ENCODE measurements at places on chromosomes 7 and 10.

GRCh38 chr7:48102530-48102929 lies 13.5 kb downstream of the UPP1 start:
- no peak for DNase-seq

DNA sequence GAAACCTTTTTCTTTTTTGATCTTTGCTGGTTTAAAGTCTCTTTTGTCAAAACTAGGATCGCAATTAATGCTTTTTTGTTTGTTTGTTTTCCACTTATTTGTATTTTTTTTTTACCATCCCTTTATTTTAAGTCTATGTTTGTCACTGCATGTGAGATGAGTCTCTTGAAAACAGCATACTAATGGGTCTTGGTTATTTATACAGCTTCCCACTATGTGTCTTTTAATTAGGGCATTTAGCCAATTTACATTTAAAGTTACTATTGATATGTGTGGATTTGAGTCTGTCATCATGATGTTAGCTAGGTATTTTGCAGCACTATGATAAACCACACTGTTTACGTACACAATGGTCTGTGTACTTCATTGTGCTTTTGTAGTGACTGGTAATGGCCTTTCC lies 34.7 kb upstream of the PPP1R3A start:
- no peak for DNase-seq

DNA sequence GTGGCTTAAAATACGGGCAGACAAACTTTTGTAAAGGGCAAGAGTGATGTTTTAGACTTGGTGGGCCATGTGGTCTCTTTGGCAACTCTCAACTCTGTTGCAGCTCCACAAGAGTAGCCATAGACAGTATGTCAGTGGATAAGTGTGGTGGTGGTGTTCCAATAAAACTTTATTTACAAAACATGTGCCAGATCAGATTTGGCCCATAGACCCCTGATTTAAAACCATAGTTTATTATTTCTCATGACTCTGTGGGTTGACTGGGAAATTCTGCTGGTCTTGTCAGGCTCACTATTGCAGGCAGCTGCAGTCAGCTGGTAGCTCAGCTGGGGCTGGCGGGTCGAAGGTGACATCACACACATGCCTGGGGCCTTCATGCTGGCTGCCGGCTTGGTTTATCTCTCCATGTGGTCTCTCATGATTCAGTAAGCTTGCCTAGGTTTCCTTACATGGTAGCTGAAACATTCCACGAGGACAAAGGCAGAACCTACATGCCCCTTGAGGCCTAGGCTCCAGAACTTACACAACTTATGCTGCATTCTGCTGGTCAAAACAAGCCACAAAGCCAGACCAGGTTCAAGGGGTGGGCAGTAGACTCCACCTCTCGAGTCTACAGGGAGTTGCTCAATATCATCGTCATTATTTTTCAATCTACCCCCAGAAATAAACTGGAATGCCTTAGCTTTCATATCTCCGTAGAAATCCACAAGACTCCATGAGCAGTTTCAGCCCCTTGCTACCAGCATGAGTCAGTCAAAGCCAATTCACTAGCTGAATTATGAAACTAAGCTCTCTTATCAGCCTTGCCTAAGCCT lies 245.7 kb downstream of the WDR11 start:
- DNase-seq: no peak

DNA sequence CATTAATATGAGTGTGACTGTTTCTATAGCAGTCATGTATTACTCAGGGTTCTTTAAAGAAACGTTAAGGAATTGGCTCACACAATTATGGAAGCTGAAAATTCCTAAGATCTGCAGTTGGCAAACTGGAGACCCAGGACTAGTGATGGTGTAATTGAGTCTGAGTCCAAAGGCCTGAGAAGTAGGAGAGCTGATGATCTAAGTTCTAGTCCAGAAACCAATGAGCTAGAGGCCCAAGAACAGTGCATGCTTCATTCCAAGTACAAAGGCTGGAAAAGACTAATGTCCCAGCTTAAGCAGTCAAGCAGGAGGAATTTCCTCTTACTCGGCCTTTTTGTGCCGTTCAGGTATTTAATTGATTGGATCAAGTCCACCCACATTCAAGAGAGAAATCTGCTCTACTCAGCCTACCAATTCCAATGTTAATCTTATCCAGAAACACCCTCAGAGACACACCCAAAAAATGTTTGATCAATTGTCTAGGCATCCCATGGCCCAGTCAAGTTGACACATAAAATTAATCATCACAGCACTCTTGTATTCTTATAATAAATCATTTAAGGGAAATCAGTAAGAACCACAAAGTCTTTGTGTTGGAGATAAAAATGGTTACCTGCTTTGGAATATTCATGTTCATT lies 312.1 kb downstream of the PRKG1 start:
- no peak for DNase-seq

DNA sequence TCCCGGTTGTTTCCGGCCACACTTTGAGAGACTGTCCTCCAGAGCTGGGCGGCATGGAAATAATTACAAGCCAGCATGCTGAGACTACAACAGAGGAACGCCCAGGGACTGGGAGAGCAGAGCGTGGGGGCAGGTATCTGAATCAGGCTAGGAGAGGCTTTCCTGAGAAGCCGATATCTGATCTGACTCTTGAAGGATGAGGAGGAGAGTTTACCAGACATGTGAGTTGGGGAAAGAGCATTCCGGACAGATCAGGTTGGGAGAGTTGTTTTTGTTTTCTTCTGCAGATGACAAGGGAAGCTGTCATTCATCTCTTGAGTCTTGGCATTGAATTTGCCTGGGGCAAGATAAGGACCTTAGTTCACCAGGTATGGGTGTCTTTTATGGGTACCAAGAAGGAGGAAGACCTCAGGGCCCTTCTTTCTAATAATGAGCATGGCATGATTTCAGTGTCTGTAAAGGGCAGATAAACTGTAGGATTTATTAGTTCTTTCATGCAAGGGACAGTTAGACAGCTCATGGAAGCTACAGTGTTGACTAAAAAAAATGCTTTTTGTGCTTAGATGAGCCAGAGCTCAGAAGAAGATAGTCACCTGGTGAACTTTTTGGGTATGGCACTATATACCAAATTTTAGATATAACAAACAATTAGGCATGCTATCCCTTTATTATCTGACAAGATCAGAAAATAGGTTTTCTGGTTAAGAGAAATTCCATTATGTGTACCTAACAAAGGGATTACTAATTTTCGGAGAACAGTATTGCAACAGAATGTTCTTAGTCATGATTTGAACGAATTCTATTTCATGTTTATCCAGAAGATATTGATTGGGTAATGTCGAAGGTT lies 36.2 kb downstream of the WBP1L start:
- no peak for DNase-seq

DNA sequence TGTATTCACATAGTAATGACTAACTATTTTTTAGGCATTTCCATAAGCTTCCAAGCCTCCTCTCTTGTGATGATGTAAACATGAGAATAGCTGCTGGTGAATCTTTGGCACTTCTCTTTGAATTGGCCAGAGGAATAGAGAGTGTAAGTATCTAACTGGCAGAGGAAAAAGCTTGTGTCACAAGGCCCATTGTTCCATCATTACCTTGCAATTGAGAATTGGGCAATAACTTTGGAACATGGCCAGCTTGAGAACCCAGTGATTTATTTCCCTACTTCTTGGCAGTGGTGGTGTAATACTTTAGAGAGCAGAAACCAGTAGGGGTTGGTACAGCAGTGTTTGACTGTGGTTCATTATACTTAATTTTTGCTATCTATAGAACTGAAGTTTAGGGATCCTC lies 12.0 kb downstream of the IFRD1 start:
- no peak for DNase-seq

DNA sequence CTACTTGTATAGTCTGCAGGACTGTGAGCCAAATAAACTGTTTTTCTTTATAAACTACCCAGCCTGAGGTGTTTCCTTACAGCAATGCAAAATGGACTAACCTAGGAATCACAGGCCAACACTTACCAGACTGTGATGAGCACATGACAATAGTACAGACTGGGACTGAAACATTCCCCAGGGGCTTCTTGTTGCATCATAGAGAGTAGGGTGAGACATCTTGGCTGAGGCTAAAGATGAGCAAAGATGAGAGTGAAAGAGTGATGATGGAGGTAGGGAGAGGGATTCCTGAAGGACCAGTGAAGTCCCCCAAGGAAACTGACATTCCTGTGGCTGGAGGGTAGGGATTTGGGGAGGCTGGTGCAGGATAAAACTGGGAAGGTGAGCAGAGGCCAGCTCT lies 194.4 kb downstream of the TPST1 start:
- DNase-seq: no peak

GRCh38 chr10:74320717-74321116 lies 169.7 kb downstream of the ADK start:
- DNase-seq: no peak

DNA sequence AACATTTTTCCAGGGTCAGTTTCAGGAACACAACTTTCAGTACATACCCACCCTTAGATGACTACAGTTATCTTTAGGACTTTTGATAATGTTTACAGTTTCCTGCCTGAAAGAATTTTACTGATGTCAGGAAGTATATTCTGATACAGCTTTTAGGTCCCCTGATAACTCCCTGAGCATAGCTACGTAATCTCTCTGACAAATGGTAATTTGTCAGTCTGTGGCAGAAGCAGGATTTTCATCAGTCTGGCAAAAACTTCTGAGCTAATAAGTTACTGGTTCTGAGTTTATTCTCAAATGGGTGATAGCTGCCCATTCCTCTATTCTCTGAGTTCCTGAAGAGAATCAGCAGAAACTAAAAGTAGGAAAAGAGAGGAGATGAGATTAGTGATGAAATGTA lies 270.1 kb upstream of the MTPN start:
- no peak for DNase-seq

DNA sequence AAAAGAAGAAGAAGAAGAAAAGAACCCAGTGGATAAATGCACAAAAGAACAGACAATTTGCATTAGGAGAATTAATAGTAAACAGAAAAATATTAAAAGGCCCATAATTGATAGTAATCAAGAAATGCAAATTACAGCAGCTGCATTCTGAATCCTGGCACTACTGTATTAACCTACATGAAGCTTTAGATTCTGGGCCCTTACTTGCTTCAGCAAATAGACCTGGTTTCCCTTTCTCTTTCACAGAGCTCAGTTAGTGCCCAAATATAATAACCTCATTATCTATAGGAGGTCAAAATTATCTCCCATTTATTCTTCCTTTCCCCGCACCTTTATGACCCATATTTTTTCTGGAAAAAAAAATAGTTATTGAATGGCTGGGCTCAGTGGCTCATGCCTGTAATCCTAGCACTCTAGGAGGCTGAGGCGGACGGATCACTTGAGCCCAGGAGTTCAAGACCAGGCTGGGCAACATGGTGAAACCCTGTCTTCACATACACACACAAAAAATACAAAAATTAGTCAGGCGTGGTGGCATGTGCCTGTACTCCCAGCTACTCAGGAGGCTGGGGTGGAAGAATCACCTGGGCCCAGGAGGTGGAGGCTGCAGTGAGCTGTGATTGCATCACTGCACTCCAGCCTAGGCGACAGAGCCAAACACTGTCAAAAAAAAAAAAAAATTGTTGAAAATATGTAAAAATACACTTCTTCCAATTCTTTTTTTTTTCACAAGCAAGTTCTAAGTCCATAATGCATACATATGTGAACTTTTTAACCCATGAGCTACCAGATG lies 36.0 kb upstream of the PIK3AP1 start:
- no peak for DNase-seq

DNA sequence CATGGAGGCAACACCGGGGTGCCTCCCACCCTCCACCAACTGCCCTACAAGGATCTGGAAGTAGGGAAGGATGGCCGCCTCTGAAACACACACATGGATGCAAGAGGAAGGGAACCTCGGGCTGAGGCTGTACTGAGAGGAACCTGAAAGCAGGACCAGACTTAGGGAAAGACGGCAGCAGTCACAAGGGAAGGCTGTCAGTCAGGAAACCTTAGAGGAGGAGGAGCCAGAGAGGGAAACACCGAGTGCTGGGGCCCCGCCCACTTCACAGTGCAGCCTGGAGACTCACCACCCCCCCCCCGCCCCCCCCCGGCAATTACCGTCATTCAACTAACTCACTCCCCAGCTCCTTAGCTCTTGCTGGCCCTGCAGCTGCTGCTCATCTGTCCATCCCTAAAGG lies 2.5 kb downstream of the CYREN start:
- DNase-seq: no peak

GRCh38 chr10:119268871-119269506 lies 61.6 kb downstream of the GRK5 start:
- DNase-seq: peak; percentile 43

DNA sequence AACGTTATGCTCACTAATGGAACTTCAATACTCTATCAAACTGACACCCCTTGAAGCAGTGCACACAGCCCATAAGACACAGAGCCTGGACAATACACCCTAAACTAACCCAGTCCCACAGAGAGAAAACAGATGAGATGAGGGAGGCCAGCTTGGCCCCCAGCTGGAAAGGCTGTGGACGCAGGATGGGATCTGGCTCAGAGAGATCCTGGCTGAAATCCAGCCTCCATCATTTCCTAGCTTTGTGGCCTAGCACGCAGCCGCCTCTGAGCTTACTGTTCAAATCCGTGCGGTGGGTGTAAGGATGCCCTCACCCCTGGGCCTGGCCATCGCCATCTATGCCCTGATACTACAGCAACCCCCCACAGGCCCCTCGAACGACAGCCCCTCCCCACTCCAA lies 32.7 kb downstream of the SNX8 start:
- no peak for DNase-seq

DNA sequence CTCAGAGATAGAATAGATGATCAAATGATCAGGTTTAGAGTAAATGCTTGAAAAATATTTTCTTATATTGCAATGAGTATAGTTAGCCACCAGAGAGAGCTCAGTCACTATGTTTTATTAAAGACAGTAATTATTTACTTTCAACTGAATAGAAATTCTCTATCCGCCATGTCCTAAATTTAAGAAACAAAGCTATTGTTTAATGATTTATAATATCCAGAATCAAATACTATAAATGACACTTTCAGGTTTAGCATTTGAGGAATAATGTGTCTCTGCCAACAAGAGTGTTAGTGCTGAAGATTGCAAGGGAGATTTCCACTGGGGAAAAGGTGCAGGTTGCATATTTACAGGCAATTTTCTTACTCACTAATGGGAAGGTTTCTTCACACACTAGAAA lies 184.7 kb downstream of the DGKB start:
- no peak for DNase-seq

- no peak for DNase-seq
These were observed 156.1 kb upstream of the PLXDC2 start for GRCh38 chr10:19659920-19660655.

GRCh38 chr7:34207810-34208209 lies 302.5 kb downstream of the BMPER start:
- no peak for DNase-seq

DNA sequence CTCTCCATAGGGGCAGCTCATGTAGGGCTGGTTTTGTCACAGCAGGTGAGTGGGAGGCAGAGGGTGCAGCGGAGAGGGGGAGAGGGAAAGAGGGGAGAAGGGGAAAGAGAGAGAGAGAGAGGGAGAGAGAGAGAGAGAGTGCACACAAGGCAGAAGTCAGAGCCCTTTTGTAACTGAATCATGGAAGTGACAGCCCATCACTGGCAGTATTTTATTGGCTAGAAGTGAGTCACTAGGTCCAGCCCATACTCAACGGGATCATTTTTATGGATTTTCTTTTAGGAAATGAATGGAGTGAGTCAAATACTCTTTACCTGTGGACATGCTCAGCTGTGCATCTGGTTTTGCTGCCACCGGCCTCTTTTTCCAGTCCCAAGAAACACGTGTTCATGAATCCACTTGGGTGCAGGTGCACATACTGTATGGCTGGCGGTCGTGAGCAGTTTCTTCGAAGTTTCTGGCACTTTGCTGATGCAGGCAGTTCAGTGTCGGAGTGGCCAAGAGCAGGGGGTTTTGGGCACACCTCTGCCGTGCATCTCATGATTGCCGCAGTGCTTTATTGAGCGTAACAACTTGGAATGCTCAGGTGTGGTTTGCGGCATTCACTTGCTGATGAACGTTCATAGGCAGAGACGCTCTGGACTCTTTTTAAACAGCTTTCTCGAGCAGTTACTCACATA lies 40.3 kb downstream of the DOCK1 start:
- no peak for DNase-seq

- DNase-seq: no peak
These were observed 74.2 kb downstream of the TYW1B start for GRCh38 chr7:72753781-72754180.

Data from stimulated activated CD8-positive, alpha-beta memory T cell treated with anti-CD3 and anti-CD28 coated beads, Interleukin-15, amount 100 ng/mL, for 4 hours (primary cell).